ENCODE measurements at places on chromosomes 11 and 22.

- no peak overlapping the region for H3K4me3 ChIP-seq
- H3K36me3 ChIP-seq = no peaks in the 10 kb centered on the region
- no peaks in the 10 kb centered on the region for H3K4me1 ChIP-seq
Observed at GRCh38 chr11:93653080-93653479, 8.4 kb upstream of the CEP295 start.

- no peak for DNase-seq
- no peak overlapping the region for H3K4me3 ChIP-seq
- H3K36me3 ChIP-seq = no peaks in the 10 kb centered on the region
Observed at GRCh38 chr11:73969991-73970800, 12.4 kb downstream of the UCP2 start.

GRCh38 chr22:25419247-25420113 lies 145.0 kb upstream of the GRK3 start:
- no peak for DNase-seq
- H3K4me3 ChIP-seq = peak overlapping the region; percentile 21
- no peaks in the 10 kb centered on the region for H3K36me3 ChIP-seq
- peaks cover 25% of the 10 kb centered on the region for H3K4me1 ChIP-seq

DNA sequence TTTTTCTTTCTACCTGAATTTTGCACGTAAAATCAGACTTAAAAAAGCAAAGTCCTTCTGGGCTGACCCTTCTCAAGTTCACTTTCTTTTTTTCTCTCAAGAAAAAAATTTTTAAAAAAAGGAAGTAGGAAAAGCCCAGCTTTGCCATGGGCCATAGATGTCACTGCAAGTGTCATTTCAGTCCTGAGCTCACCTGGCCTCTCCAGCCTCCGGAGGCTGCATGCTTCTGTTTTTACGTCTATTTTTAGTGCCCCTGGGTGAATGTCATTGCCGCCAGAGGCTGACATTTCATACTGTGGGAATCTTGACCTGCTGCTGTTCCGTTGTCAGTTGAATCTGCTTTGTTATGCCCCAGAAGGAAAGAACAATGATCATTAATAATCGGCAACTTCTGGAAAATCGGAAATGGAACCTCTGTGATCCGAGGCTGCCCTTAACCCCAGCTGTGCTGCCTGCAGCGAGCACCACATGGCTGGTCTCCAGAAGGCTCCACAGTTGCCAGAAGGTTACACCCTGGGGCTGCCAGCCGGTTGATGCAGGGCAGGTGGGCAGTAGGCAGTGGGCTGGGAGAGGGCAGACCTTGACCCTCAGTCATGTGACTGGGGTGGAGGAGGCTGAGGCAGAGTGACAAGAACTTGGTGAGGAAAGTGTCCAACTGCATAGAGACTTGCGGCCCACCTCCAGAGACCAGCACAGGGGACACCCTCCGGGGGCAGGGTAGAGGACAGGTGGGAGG lies 16.7 kb upstream of the MYEOV start:
- H3K4me3 ChIP-seq = no peak overlapping the region
- H3K36me3 ChIP-seq = no peaks in the 10 kb centered on the region
- H3K27ac ChIP-seq = no peak overlapping the region
- H3K27me3 ChIP-seq = no peaks in the 10 kb centered on the region
- H3K4me1 ChIP-seq = peaks cover 23% of the 10 kb centered on the region
- no peak for DNase-seq

- no peaks in the 10 kb centered on the region for H3K4me1 ChIP-seq
- no peaks in the 10 kb centered on the region for H3K27me3 ChIP-seq
- no peak overlapping the region for H3K4me3 ChIP-seq
Observed at GRCh38 chr11:117187799-117188481, 9.4 kb downstream of the SIDT2 start.

DNA sequence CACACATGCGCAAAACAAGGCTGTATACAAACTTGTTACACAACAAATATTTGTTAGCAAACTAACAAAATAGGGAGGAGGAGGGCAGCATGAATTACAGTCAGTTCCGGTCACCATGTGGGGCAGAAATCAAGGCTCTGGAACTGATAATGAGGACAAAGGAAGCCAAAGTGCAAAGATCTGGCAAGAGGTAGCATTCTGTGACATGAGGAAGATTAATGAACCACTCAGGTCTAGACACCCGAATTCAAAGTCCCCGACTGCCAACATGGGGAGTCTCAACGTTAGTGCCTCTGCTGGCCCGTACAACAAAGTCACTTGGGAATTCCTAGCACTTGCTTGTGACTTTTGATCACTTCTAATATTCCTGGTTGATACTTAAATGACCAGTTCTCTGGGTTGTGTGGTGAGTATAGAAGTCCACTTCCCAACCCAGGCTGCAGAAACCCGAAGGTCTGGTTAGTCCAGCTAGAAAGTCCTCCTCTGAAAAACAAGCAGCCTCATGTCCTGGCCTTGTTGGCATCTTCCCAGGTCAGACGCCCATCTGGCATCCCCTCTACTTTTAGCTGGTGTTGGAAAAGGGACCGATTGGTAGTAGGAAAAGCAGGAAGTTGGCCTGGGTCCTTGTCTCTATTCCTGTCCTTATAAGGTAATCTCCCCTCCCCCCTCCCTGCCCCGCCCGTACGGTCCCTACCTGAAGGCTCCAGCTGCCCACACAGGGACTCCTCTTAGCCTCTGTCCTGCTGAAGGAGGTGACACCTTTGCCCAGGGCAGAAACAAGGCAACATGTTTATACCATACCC lies 1.6 kb downstream of the SUN2 start:
- H3K27ac ChIP-seq = peak overlapping the region; percentile 97
- no peaks in the 10 kb centered on the region for H3K27me3 ChIP-seq
- H3K4me3 ChIP-seq = peak overlapping the region; percentile 69
- H3K4me1 ChIP-seq = peaks cover 53% of the 10 kb centered on the region
- no peak for DNase-seq

DNA sequence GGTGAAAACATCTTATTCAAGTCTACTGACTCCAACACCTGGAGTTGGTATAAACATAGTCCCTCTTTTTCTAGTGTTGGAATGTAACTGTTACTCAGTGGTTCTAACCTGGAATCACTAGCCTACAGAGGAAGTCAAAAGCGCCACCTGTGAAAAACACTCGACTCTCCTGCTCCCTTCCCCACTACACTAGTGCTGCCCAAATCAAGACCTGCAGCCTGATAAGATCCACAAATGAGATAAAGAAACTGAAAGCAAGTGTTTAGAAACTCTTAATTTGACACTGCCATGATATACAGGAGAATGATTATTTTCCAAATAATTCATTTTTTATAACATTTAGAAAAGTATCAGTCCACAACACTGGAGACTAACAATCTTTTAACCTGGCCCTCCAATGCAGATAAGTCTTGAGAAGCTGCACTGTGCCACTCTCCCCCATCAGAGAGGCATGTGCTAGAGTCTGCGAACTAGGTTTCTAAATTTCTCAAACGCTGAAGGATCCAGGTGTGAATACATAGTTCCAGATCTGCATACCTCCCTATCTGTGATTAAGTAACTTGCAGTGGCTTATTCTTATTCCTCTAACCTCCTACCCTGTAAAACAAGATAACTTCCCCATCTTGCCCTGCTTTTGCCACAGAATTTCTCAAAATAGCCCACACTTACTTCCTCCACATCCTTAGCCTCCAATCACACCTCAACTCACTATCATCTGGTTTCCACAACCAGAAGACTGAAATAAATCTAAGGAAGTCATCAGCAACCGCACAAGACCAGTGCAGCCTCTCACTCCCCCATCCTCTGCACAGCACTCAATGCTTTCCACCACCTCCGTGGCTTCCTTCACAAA lies 88.1 kb downstream of the RRAS2 start:
- H3K27me3 ChIP-seq = no peaks in the 10 kb centered on the region
- no peak overlapping the region for H3K4me3 ChIP-seq
- no peaks in the 10 kb centered on the region for H3K36me3 ChIP-seq

- H3K4me3 ChIP-seq = no peak overlapping the region
- no peaks in the 10 kb centered on the region for H3K36me3 ChIP-seq
- H3K4me1 ChIP-seq = no peaks in the 10 kb centered on the region
- no peaks in the 10 kb centered on the region for H3K27me3 ChIP-seq
Observed at GRCh38 chr11:41458154-41458553, 1.3 kb downstream of the LRRC4C start.

- H3K27ac ChIP-seq = no peak overlapping the region
- no peaks in the 10 kb centered on the region for H3K36me3 ChIP-seq
- no peaks in the 10 kb centered on the region for H3K27me3 ChIP-seq
- no peak overlapping the region for H3K4me3 ChIP-seq
- H3K4me1 ChIP-seq = peaks cover 23% of the 10 kb centered on the region
Observed at GRCh38 chr11:115761348-115761747, 257.1 kb upstream of the CADM1 start.

- no peaks in the 10 kb centered on the region for H3K27me3 ChIP-seq
- peak overlapping the region; percentile 99 for H3K27ac ChIP-seq
- peak overlapping the region; percentile 100 for H3K4me3 ChIP-seq
- H3K4me1 ChIP-seq = peaks cover 85% of the 10 kb centered on the region
Observed at GRCh38 chr22:39148727-39149535, 3.5 kb downstream of the CBX7 start.

- peaks cover 95% of the 10 kb centered on the region for H3K4me1 ChIP-seq
- H3K27me3 ChIP-seq = no peaks in the 10 kb centered on the region
- no peak for DNase-seq
Observed at GRCh38 chr11:114141863-114142580, 82.5 kb downstream of the ZBTB16 start.

GRCh38 chr11:12042215-12042676 lies 33.8 kb upstream of the DKK3 start:
- peaks cover 17% of the 10 kb centered on the region for H3K4me1 ChIP-seq
- no peaks in the 10 kb centered on the region for H3K36me3 ChIP-seq
- no peak for DNase-seq
- no peak overlapping the region for H3K4me3 ChIP-seq

DNA sequence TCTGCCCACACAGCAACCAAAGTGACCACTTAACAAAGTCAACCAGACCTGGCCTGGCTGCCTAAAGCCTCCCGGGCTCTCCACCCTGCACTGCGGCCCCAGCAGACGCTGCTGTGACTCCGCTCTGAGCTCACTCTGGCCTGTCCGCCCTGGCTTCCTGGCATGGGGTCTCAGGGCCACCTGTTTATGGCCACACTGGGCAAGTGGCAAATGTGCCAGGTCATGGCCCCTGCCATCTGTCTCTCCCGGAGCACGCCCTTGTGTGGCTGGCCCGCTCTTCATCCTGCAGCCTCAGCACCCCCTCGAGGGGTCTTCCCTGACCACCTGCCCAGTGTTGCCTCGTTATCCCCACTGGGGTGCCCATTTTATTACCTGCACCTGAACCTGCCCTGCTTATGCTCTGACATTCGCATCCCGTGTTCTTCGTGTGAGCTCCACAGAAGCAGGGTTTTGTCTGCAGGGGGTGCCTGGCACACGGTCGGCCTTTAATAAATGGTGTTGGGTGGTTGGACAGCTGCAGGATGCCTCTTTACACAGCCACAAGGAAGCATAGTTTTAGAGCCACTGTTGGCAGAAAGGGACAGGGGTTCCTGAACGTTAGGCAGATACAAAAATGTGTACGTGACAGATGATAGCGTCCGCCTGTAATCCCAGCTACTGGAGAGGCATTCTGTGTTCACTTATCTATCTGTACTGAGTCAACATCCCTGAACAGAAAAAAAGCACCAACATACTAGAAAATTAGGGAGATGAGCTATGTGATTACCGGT lies 785.6 kb downstream of the TBC1D22A start:
- no peak for DNase-seq
- no peak overlapping the region for H3K4me3 ChIP-seq
- H3K4me1 ChIP-seq = no peaks in the 10 kb centered on the region
- H3K27me3 ChIP-seq = peaks cover 2% of the 10 kb centered on the region

GRCh38 chr11:14300661-14301304 lies 58.2 kb downstream of the RRAS2 start:
- no peaks in the 10 kb centered on the region for H3K36me3 ChIP-seq
- H3K27me3 ChIP-seq = no peaks in the 10 kb centered on the region
- no peak for DNase-seq

- no peaks in the 10 kb centered on the region for H3K27me3 ChIP-seq
- H3K4me3 ChIP-seq = no peak overlapping the region
- peaks cover 28% of the 10 kb centered on the region for H3K4me1 ChIP-seq
- no peak overlapping the region for H3K27ac ChIP-seq
- DNase-seq = no peak
Observed at GRCh38 chr22:40443732-40444131, 73.3 kb downstream of the SGSM3 start.

DNA sequence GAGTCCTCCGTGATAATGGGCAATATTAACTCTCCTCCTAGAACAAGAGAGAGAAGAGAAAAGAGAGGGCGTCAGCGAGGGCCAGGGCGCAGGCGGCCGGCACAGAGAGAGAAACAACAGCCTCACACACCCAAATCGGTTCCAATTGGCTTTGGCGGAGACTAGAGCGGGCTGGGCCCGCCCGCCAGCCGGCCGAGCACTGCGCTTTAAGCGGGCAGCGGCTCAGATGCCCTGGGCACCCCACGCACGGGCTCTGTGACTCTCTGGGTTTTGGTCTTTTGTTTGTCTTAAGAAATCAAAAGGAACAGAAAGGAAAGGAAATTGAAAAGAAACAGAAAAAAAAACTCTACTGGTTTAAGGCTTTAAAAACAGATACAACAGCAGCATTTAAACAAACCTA lies 17.0 kb downstream of the SLC22A12 start:
- no peaks in the 10 kb centered on the region for H3K27me3 ChIP-seq
- H3K4me1 ChIP-seq = peaks cover 13% of the 10 kb centered on the region
- peak overlapping the region; percentile 22 for H3K27ac ChIP-seq
- peak overlapping the region; percentile 43 for H3K4me3 ChIP-seq
- no peak for DNase-seq

GRCh38 chr11:33383075-33383919 lies 126.1 kb downstream of the HIPK3 start:
- no peaks in the 10 kb centered on the region for H3K27me3 ChIP-seq
- no peak overlapping the region for H3K27ac ChIP-seq
- DNase-seq = no peak

GRCh38 chr22:45548247-45548840 lies 45.7 kb downstream of the FBLN1 start:
- peaks cover 56% of the 10 kb centered on the region for H3K4me1 ChIP-seq
- no peak for DNase-seq
- no peaks in the 10 kb centered on the region for H3K27me3 ChIP-seq
- no peak overlapping the region for H3K4me3 ChIP-seq

DNA sequence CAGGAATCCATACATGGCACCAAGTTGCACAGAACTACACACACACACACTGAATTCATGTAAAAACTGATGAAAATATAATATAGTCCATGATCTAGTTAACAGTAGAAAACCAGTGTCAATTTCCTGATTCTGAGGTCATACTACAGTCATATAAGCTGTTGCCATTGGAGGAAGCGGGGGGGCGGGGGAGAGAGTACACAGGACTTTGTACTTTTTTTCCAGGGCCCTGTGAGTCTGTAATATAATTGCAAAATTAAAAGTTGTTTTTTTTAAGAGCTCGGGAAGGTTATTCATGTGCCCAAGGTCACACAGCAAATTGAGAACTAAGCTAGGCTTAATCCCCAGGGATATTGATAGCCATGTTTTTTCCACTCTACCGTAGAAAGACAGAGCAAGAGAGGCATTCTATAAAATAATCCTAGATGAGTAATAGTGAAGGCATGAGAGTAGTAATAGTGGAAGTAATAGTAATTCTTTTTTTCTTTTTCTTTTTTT lies 312.3 kb downstream of the MN1 start:
- no peaks in the 10 kb centered on the region for H3K36me3 ChIP-seq
- no peak for DNase-seq
- no peaks in the 10 kb centered on the region for H3K27me3 ChIP-seq
- no peaks in the 10 kb centered on the region for H3K4me1 ChIP-seq
- H3K4me3 ChIP-seq = no peak overlapping the region

Data from vagina (tissue), 2 donors.